ENCODE measurements at places on chromosomes 16 and 17.

DNA sequence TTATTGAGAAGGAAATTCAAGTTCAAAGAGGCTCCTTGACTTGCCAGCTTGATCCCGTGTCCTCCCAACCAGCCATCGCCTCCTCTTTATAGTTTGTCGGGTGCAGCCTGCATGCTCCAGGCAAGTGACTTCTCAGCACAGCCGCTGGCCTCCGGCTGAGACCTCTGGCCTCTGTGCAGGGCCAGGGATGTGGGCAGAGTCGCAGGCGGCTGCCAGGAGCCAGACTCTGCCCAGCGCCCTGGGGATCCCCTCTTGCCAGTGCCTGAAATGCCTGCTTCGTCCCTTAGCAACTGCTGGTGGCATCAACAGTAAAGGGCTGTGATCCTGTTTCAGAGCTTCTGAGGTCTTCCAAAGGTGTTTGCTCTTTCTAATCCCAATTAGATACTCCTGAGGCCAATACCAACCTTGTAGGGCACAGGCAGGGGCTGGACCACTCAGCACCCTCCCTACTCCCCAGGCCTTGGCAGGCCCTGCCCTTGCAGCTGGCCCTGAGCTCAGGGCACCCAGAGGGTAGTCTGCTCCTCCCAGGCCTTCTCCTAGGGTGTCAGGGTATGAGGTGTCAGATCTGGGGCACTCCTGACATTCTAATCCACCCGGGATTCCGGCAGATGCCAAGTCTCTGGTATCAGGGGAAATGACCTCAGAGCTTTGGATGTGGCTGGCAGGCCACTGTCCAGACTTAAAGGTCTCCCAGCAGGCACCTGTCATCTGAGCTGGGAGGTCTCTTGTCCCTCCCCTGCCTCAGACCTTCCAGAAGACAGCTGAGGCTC lies 68.0 kb upstream of the SIAH1 start:
- no peak for DNase-seq

GRCh38 chr16:89046491-89046890 lies 47.2 kb upstream of the ACSF3 start:
- no peak for DNase-seq

- DNase-seq = peak; percentile 45
These were observed 36.2 kb downstream of the LDHD start for GRCh38 chr16:75080205-75081029.

- DNase-seq = peak; percentile 98
These were observed 9.1 kb upstream of the COL1A1 start for GRCh38 chr17:50210240-50211225.

DNA sequence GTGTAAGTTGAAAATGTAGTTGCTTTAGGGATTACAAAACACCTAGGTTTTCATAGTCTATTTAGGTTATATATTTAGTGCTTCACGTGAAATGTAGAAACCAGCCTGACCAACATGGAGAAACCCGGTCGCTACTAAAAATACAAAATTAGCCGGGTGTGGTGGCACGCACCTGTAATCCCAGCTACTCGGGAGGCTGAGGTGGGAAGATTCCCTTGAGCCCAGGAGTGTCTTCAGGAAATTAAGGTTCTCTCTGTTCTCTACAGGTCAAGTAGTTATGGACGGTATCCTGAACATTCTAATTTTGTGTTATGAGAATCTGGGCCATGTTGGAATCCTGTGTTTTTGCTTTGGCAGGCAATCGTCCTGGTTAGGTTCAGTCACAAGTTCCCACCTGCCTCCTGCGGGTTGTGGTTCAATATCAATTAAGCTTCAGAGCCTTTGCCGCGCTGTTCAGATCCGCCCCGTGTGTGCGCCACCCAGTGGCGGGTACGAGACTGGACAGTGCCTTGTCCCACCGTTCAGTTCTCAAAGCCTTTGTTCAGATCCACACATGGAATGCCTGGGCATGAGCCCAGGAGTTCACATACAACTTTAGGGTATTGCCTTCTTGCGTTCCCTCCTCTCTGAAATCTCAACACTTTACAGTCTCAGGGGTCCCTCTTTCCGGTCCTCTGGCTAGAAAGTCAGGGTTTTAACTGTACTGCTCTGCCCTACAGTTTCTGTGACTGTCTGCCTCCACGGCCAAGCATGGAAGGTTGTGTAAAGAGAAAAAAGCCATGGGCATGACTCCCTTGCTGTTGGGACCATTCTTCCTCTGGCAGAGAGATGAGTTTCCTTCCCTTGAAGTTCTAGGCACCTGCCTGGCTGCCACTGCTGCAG lies 41.7 kb downstream of the HEATR6 start:
- no peak for DNase-seq

- DNase-seq = no peak
These were observed 3.0 kb downstream of the SYNGR3 start for GRCh38 chr16:1992704-1993317.

GRCh38 chr16:24975428-24975889 lies 39.7 kb downstream of the ARHGAP17 start:
- no peak for DNase-seq

GRCh38 chr16:11201498-11202259 lies 54.3 kb downstream of the SOCS1 start:
- DNase-seq = no peak

DNA sequence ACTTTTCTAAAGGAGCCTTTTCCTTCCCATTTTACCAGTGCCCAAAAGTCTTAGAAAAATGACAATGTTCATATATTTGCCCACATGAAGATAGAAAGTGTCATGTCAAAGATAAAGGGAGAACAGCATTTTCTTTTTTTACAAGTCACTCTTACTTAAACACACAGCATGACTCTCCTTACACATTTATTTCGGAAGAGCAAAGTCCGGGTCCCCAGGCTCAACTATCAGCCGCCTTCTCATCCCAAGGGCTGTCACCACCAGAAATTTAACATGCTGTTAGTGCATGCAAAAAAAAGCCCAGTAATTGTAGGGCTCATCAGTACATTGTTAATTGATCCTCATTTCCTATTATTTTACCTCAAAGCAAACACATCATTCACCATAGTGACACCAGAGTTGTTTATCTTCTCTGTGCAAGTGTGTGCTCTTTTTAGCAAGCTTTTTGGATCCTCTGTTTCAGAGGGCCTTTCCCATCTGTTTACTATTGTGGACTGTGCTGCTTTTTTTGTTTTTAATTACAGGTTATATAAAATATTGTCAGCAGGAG lies 560.3 kb downstream of the WWOX start:
- DNase-seq = no peak

- DNase-seq = no peak
These were observed 17.9 kb downstream of the QPRT start for GRCh38 chr16:29696881-29697331.

GRCh38 chr16:75559564-75560372 lies 3.7 kb upstream of the TMEM231 start:
- peak; percentile 66 for DNase-seq

GRCh38 chr17:17963066-17963465 lies 9.1 kb downstream of the TOM1L2 start:
- DNase-seq = no peak

DNA sequence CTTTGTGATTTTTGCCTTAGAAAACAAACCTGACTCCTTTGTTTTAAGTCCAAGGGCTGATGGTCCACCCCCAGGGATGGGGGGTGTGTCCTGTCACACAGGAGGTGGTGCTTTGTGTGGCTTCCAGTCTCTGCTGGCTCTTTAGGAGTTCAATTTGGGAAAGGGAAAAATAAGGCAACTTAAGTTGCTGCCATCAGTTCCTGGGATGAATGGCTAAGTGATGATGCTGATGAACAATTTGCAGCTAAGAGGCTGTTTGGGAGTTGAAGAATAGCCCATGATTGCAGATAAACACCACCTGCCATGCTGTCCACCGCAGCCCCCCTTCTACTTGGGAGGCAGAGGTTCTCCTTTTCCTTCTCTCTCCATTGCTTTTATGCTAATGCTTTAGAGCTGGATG lies 40.2 kb downstream of the ARL4D start:
- DNase-seq = no peak

GRCh38 chr17:77746896-77747554 lies 211.5 kb upstream of the TNRC6C start:
- no peak for DNase-seq

- no peak for DNase-seq
These were observed 1.8 kb downstream of the MRPL28 start for GRCh38 chr16:368388-369158.

DNA sequence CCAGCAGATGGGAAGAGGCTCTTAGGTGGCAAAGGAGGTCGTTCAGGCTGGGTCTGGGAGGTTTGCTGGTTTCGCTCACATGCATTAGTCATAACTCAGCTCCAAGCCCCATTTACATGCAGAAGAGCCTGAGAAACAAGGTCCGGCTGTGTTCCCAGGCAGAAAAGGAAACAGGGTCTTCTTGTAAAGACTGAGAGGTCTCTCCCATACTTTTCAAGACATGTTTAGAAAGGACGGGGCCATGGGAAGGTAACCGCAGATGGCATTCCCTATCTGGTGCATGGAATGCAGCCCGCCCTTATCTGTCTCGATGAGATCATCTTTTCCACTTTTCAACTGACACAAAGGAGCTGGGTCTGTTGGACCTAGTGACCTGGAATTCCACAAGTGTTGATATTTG lies 389.0 kb upstream of the CDH11 start:
- DNase-seq = no peak

DNA sequence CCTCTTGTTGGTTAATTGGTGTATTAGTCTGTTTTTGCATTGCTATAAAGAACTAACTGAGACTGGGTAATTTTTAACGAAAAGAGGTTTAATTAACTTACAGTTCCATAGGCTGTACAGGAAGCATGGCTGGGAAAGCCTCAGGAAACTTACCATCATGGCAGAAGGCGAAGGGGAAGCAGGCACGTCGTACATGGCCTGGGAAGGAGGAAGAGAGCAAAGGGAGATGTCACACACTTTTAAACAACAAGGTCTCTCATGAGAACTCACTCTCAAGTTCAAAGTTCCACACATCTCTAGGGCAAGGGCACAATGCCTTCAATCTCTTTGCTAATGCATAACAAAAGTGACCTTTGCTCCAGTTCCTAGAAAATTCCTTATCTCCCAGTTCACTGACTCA lies 125.0 kb upstream of the IRX5 start:
- no peak for DNase-seq

DNA sequence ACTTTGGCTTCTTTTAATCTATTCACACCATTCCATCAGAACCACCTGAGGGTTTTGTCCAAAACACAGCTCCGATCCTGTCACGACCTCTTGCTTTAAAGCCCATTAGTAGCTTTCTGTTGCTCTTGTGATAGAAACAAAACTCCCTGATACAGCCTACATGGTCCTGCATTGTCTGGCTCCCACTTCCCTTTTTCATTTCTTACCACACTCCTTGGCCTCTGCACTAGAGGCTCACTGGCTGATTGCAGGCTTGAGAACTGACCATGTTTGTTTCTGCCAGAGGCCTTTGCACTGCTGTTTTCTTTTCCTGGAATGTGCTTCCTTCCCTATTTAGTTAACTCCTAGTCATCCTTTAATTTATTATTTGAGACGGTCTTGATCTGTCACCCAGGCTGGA lies 23.7 kb downstream of the IST1 start:
- DNase-seq = no peak

DNA sequence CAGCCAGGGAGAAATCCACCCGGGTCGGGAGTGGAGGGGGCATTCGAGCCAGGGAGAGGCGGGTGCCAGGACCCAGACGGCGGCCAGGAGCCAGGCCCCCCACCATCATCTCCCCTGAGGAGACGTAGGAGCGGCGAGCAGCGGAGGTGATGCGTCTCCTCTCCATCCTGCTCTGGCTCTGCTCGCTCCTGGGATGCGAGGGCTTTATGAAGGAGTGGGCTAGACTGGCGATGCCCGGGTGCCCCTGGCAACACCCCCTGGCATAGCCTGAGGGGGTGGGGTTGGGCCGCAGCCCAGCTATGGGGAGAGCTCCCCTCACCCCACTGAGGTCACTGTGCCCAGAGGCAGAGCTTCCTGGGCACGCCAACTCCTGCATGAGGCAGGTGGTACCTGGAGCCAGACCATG lies at the start of gene GFAP:
TSS of gene GFAP (minus strand) at position 180 of the 406 bp plus-strand sequence. CDS start at position 166, 14 bp downstream.
- DNase-seq = no peak

DNA sequence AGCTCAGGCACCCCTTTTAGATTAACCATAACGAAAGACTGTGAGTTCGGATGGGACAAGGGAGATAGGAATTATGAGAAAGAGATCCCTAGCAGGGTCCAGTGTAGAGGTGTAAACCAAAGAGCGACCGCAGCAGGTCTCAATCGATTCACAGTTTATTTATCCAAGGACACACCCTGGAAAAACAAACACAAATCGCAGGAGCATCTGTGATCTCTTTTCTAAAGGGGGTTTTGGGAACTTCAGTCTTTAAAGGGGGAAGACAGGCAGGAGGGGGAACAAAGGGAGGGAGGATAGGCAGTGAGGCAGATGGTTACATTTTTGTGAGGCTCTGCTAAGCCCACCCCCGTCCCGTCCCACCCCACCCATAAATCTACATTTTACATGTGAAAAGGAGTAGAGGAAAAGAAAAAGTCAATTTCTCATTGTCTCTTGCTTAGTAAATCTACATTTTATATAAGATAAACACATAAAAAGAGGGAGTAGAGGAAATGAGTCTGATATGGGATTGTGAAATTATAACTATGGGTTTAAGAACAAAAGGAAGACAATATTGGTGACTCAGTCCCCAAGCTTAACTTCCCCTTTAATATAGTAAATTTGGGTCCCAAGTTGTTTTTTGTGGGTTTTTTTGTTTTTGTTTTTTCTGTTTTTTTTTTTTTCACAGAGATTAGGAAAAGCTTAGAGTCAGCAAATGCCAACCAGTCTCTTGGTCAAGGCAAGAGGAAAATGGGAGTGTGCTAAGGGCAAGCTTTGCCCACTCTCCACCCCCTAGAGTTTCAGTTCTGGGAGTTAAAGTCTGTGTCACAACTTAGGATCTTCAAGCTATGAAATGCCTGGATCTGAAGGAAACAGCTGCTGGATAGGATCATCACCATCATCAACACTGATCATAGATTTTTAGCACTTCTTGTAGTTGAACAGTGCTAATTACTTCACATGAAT lies 160.9 kb upstream of the CDH5 start:
- no peak for DNase-seq

- no peak for DNase-seq
These were observed 48.5 kb downstream of the VAC14 start for GRCh38 chr16:70752426-70752825.

- DNase-seq = no peak
These were observed 17.5 kb downstream of the HS3ST4 start for GRCh38 chr16:25709213-25709612.

- DNase-seq = no peak
These were observed 25.0 kb upstream of the KCNJ2 start for GRCh38 chr17:70144260-70144846.

DNA sequence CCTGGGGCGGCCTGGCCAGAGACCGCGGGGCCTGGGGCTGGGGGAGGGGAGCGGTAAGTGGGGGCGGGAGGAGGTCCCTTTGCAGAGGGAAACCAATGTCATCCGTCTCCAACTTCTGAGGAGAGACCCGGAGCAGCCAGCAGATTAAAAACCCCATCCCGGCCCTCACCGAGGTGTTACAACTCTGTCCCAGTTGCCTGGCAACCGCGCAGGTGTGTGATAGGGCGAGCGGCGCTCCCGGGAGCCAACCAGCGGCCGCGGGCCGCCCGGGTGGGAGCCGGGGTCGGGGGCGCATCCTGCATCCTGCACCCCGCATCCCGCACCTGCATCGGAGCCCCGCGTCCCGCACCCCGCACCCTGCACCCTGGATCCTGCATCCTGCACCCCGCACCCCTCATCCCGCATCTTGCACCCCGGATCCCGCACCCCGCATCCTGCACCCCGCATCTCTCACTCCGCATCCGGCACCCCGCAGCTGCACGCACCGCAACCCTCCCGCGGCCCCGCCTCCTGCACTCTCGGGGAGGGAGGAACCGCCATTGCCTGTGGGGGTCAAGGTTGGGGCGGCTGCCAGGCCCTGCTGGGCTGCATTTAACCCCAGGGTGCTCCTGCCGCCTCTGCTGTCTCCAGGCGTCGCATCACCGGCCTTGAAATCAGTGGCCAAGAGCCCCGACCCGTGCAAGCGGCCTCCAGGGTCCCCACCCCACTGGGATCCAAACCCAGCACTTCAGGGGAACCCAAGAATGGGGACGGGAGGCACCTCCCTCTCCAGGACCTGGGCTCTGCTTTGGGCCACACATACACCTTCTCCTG lies 47.3 kb downstream of the RTN4RL1 start:
- DNase-seq = no peak

All from skeletal muscle cell (primary cell).